NCI-H1930 (cell line): ENCODE measurements at places on chromosomes 7 and 10.
A peak's percentile ranks its signal among the peaks of the same experiment; 100 is the strongest.

DNA sequence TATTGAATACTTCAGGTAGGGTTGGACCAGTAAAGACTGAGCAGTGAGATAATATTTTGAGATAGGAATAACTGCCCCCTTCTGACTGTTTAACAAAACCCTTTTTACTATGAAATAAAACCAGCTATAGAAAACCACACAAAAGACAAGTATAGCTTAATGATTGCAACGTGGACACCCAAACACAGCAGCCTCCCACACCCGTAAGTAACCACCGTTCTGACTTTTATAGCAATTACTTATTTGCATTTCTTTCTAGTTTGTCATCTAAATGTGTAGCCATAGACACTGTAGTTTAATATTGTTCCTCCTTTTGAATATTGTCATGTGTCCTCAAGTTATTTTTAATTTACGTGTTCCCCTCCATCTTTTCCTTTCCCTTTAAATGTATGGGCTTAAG lies 42.9 kb upstream of the SYPL1 start:
- DNase-seq, result no peak

DNA sequence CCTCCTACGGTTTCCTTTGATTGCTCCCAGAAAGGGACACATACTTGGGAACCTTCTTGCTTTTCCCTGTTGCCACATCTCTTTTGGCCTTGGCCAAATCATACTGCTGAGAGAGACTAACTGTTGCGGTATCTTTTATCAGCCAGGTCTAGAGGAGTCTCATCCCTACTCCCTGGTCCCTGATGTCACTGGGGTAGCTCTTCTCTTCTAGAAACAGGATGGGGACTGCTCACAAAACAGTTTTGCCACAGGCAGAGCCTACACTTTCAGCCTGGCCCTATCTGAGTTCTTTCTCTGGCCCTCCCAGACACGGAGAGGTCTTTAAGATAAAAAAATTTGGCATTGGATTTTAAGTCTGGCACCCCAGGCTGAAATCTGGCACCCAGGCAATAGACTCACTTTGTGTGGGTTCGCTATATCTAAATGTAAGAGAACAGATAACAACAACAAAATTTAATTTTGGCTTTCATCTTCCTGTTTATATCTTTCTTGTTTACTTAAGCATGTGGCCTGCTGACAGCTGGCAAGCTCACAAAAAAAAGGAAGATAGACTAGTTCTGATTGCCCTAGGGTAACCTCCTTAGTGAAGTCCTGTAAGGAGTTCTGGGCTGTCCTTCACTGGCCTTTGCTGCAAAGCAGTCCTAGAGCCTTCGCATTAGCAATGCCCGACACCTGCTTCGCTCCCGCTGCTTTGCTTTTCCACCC lies 228.3 kb upstream of the NPVF start:
- DNase-seq, result no peak

- DNase-seq, result no peak
Observed at GRCh38 chr7:77563275-77563674, 26.2 kb downstream of the PTPN12 start.

GRCh38 chr7:128435327-128435686 lies 20.4 kb upstream of the HILPDA start:
- DNase-seq, result no peak

GRCh38 chr7:157615101-157615817 lies 278.5 kb downstream of the DNAJB6 start:
- DNase-seq, result no peak

DNA sequence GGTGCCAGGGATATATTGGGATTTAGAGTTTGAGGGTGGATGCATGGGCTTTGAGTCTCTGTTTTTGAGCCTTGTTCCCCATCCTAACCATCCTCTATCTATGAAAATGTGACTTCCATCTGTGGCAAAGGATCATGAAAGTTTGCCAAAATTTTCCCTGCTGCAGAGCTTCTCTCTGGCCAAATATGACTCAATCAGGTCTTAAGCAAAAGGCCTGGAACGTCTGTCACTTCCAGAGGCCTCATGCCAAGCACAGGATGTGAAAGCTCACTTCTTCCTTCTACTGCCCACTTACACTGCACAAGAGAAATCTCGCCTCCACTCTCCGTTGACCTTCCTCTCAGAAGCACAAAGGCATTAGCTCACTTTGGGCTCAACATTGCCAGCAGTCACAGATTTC lies 696.9 kb upstream of the NRP1 start:
- DNase-seq, result no peak

DNA sequence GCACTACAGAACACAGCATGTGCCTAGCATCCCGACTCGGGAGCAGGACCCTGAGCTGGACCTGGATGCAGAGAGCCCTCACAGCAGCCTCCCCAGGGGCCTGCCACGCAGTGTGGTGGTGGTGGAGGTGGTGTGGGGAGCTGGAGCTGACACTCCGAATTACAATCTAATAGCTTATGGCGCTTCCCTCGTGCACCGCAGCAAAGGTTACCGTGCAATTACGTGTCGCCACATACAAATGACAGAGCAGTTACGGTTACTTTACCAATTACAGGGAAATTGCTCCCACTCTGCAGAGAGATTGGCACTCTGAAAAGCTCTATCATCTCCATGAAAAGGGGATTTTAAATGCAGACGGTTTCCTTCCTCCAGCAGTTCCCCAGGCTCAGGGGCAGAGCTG lies 81.8 kb downstream of the PLXNA4 start:
- DNase-seq, result no peak

DNA sequence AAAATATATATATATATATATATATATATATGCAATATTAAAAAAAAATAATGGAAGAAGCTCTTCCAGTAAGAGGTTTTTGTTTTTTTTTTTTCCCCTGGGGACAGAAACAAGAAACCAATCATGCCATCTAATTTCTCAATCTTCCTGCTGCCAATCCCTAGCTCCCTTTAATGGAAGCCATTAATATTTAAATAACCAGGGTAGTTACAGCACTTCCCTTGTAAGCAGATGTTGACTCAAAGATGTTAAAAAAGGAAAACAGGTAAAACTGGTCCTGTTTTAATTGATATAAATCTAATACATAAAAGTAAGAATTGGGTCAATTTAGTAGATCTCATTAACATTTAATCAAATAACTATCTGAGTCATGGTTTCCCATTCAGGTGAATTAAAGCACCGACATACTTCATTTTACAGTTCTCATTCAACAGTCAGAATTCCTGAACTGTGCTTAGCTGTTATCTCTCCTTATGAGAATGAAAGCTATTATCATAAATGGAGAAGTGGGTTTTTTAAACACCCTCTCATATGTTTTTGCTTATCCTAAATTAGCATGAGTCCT lies 22.6 kb downstream of the CPVL start:
- DNase-seq, result no peak

DNA sequence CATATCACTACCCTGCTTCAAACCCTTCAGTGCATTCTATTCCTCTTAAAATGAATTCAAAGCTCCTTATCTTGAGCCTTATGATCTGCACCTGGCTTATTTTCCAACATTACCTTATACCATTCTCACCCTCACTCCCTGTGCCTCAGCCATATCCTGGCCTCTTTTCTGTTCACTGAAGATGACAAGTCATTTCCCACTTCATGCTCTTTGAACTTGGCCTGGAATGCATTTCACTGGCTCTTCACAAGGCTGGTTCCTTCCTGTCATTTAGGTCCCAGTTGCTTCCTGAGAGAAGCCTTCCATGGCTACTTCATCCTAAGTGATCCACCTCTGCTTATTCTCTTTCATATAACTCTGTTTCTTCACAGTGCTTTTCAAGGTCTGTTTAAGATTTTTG lies 3.2 kb upstream of the LIPF start:
- DNase-seq, result no peak

DNA sequence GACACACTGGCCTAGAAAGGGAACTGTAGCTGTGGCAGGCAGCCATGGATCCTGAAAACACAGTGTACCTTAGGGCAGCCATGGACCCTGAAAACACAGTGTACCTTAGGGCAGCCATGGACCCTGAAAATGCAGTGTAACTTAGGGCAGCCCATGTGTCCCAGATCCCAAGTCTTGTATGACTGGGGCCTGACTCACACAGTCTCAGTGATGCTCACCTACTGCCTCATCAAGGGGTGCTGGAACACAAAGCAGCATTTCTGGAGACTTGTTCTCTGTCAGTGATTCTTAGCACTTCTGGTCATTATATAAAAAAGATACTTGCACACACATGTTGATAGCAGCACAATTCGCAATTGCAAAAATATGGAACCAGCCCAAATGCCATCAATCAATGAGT lies 70.2 kb upstream of the LAMB4 start:
- DNase-seq, result no peak

DNA sequence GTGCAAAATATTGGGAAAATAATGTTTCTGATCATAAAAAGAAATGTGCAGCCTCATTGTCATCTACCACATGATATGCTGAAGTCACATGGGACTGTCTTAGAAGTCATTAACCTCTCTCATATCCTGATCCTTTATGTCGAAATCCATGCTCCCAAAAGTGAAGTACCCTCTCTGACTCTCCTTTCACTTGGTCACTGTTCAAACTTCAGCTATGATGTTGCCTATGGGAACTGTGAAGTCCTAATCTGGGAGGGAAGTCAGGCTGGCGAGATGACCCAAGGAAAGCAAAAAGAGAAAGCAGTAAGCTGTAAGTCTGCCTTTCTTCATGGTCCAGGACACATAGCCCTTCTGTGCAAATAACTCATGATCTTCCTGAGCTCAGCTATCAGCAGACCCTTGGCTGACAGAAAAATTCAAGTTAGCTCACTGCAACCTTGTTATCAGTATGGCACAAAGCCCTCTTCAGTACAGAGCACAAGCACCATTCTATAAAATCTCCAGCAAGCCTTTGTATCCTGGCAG lies 29.5 kb downstream of the WASL start:
- no peak for DNase-seq

DNA sequence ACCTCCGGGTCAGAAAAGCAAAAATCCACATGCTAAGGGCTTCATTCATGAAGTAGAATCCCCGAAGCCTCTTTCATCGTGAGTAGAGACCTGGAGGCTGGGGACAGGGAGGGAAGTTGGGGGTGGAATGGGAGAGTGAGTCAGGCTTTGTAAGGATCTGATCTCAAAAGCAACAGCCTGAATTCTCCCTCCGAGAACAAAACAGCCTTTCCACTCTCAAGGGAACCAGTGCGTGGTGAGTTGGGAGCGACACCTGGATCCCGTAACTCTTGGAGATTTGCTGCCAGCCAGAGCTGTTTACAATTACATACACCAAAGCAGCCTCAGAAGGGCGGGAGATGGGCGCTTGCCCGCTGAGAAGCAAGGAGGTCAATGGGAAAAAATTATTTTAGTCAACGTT lies 10.8 kb downstream of the AFAP1L2 start:
- DNase-seq, result no peak

- DNase-seq, result no peak
Observed at GRCh38 chr10:84517554-84517953, 189.2 kb downstream of the CCSER2 start.

DNA sequence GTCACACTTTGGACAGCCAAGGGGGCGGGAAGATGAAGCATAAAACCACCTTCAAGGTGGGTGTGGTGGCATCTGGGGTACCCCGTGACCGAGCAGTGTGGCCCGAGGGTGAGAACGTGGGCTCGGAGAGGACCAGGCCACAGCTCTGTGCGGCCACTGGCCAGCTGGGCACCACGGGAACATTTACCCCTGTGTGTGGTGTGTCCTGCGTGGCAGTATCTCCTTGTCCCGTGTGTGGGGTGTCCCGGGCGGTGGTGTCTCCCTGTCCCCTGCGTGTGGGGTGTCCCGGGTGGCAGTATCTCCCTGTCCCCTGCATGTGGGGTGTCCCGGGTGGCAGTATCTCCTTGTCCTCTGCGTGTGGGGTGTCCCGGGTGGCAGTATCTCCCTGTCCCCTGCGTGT lies 570.3 kb downstream of the DNAJB6 start:
- no peak for DNase-seq

GRCh38 chr7:159138508-159138907 lies 6.2 kb downstream of the VIPR2 start:
- no peak for DNase-seq

DNA sequence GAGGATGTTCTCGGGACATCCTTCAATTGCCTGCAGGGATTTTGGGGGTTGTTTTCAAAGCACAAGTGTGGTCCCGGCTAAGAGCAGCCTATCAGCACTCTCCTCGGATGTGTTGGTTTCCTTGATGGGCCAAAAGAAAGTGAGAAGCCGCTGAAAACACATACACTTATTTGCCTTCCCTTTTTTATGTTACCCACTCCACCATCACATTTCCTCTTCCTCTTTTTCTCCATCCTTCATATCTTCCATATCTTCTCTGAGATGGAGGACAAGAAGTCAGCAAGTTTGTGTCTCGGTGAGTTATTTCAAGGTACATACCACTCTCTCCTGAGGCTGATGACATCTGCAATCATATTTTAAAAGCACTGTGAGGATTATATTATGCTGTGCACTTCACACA lies 64.0 kb downstream of the ZNF33B start:
- DNase-seq, result no peak

- DNase-seq, result no peak
Observed at GRCh38 chr10:28284126-28284525, 18.7 kb downstream of the MPP7 start.

DNA sequence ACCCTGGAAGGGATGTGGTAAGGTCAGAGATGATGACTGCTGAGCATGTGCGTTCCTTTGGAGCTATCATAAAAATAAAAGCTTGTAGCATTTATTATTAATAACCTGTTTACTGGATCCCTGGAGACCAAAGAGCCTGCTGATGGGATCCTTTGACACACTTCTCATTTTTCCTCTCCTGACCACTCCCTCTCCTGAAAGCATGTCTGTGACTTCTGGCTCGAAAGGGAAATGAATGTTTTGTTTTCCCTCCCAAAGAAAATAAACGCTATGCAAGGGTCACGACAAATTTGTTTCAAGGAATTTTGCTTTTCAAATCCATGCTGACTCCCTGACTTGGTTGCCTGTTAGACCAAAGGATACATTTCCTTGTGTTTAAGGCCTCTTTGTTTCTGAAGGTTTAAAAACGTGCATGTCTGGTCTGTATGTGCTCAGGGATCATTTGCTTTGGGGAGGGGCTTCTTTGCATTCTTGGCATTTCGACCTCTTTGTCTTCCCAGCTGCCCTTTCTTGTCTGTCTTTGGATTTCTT lies 185.1 kb upstream of the AGK start:
- no peak for DNase-seq

- peak; percentile 72 for DNase-seq
Observed at GRCh38 chr7:21945454-21946221, at the start of gene CDCA7L. TSS of gene CDCA7L (minus strand) at chr7:21945899. CDS start at chr7:21945804, 95 bp downstream.

DNA sequence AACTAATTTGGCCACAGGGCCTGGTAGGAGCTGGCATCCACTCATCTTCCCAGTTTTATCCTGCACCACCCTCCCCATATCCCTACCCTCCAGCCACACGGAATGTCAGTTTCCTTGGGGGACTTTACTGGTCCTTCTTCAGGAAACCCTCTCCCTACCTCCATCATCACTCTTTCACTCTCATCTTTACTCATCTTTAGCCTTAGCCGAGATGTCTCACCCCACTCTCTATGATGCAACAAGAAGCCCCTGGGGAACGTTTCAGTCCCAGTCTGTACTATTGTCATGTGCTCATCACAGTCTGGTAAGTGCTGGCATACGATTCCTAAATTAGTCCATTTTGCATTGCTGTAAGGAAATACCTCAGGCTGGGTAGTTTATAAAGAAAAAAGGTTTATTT lies 34.9 kb upstream of the TMEM248 start:
- DNase-seq, result no peak

GRCh38 chr7:15603124-15603523 lies 41.3 kb upstream of the AGMO start:
- no peak for DNase-seq

- DNase-seq, result no peak
Observed at GRCh38 chr7:37729181-37729580, 45.6 kb downstream of the GPR141 start.

GRCh38 chr7:79880312-79880711 lies 254.3 kb upstream of the GNAI1 start:
- peak; percentile 80 for DNase-seq
